WTC11 (cell line): ENCODE measurements at places on chromosomes 1 and 21. TPM values are rescaled to one million over a fixed set of nuclear protein-coding genes. Genes with fewer than 3 reads are reported as not detected.

The GPR37L1 gene
- total RNA-seq = 0.07 to 0.16 TPM (median 0.09 TPM) in 3 replicates

The NBPF3 gene
- total RNA-seq = 17.2 to 21.4 TPM (median 17.4 TPM) in 3 replicates

The ELAVL4 gene
- 0.50 to 0.85 TPM (median 0.69 TPM) in 3 replicates for total RNA-seq

The LCE2B gene
- not detected in 3 replicates for total RNA-seq

The ZNF326 gene
- 27.8 to 32.7 TPM (median 28.5 TPM) in 3 replicates for total RNA-seq

The FHAD1 gene
- total RNA-seq = 2.6 to 3.0 TPM (median 2.9 TPM) in 3 replicates

The TNFAIP8L2 gene
- total RNA-seq = 0.15 TPM in 1 of 3 replicates, not detected in the others

The DENND2C gene
- total RNA-seq = 2.6 to 2.9 TPM (median 2.8 TPM) in 3 replicates

The SEC16B gene
- 0.90 to 1.7 TPM (median 0.92 TPM) in 3 replicates for total RNA-seq

The GBP4 gene
- 0.05 to 0.09 TPM (median 0.09 TPM) in 3 replicates for total RNA-seq

The CATSPERE gene
- 0.30 to 0.66 TPM (median 0.46 TPM) in 3 replicates for total RNA-seq

The CDC42BPA gene
- total RNA-seq = 22.2 to 25.2 TPM (median 22.9 TPM) in 3 replicates

The CACNA1S gene
- total RNA-seq = 0.02 to 0.09 TPM (median 0.07 TPM) in 3 replicates

The THEM5 gene
- not detected in 3 replicates for total RNA-seq

The TAL1 gene
- total RNA-seq = 0.41 to 0.63 TPM (median 0.57 TPM) in 3 replicates

The CDC20 gene
- 246 to 280 TPM (median 265 TPM) in 3 replicates for total RNA-seq

The MIB2 gene
- total RNA-seq = 90.6 to 120 TPM (median 113 TPM) in 3 replicates

The UBE2Q1 gene
- total RNA-seq = 60.8 to 62.7 TPM (median 61.6 TPM) in 3 replicates

The SLC45A1 gene
- total RNA-seq = 2.0 to 2.3 TPM (median 2.3 TPM) in 3 replicates

The AIRE gene
- total RNA-seq = 0.05 to 0.09 TPM in 2 of 3 replicates, not detected in the other

The PIK3CD gene
- 17.9 to 23.1 TPM (median 20.2 TPM) in 3 replicates for total RNA-seq

The PTGFR gene
- 0.04 to 0.11 TPM in 2 of 3 replicates, not detected in the other for total RNA-seq

The ZNF684 gene
- 5.0 to 9.8 TPM (median 7.7 TPM) in 3 replicates for total RNA-seq

The SOD1 gene
- total RNA-seq = 181 to 206 TPM (median 201 TPM) in 3 replicates

The MX1 gene
- total RNA-seq = 3.6 to 4.6 TPM (median 4.0 TPM) in 3 replicates

The OR2T33 gene
- not detected in 3 replicates for total RNA-seq

The CD5L gene
- not detected in 3 replicates for total RNA-seq

The GOLT1A gene
- 6.5 to 6.7 TPM (median 6.6 TPM) in 3 replicates for total RNA-seq

The SPOCD1 gene
- 3.0 to 4.9 TPM (median 3.7 TPM) in 3 replicates for total RNA-seq

The RABGGTB gene
- total RNA-seq = 102 to 139 TPM (median 112 TPM) in 3 replicates

The IGSF3 gene
- total RNA-seq = 31.7 to 32.4 TPM (median 32.1 TPM) in 3 replicates
